ENCODE measurements at places on chromosomes 7 and 10.

- no peak for DNase-seq
These were observed 1412.4 kb upstream of the CELF2 start for GRCh38 chr10:9605231-9605630.

DNA sequence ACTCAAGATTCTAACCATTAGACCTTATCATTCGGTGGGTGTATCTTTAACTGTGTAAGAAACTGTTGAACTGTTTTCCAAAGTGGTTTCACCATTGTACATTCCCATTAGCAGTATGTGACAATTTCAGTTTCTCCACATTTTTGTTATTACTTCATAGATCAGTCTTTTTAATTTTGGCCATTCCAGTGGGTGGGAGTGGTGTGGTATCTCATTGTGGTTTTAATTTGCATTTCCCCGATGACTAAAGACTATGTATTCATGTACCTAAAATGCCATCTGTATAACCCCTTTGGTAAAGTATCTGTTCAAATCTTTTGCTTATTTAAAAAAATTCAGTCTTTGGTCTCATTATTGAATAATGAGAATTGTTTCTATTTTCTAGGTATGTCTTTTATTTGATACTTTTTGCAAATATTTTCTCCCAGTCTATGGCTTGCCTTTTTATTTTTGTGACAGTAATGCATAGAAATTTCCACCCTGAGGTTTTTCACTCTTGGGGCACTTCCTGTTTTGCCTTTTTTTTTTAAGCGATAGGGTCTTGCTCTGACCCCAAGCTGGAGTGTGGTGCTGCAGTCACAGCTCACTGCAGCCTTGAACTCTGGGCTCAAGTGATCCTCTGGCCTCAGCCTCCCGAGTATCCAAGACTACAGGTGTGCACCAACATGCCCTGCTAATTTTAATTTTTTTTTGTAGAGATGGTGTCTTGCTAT lies 141.1 kb upstream of the ITGB1 start:
- no peak for DNase-seq

- DNase-seq = no peak
These were observed 9.4 kb downstream of the HHEX start for GRCh38 chr10:92699193-92699517.

DNA sequence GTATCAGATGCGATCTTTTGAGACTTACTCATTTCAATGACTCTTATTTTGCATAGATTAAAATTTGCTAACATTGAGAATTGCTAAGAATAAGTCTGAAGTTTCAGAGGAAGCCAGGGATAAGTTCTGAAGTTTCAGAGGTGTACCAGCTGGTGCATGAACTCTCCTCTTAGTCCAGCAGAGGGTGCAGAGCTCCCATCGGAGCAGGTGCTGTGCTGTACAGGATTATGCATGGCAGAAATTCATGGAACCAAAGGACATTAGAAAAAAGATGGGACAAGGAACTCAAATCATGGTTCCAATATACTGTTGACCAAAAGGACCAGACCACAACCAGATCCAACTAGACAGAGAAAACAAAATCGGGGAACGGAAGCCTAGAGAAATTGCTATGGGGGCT lies 41.9 kb downstream of the MGAM2 start:
- DNase-seq = no peak

- DNase-seq = no peak
These were observed 133.7 kb upstream of the SEMA3E start for GRCh38 chr7:83782628-83783027.

- no peak for DNase-seq
These were observed 30.0 kb downstream of the ELFN1 start for GRCh38 chr7:1700086-1700485.

- DNase-seq = no peak
These were observed 51.9 kb upstream of the PTN start for GRCh38 chr7:137395420-137395819.

GRCh38 chr10:73937333-73938043 lies 26.6 kb downstream of the PLAU start:
- DNase-seq = no peak

- no peak for DNase-seq
These were observed 252.7 kb upstream of the SHH start for GRCh38 chr7:156064971-156065386.

GRCh38 chr7:103065667-103066066 lies 8.9 kb downstream of the FBXL13 start:
- DNase-seq = no peak

DNA sequence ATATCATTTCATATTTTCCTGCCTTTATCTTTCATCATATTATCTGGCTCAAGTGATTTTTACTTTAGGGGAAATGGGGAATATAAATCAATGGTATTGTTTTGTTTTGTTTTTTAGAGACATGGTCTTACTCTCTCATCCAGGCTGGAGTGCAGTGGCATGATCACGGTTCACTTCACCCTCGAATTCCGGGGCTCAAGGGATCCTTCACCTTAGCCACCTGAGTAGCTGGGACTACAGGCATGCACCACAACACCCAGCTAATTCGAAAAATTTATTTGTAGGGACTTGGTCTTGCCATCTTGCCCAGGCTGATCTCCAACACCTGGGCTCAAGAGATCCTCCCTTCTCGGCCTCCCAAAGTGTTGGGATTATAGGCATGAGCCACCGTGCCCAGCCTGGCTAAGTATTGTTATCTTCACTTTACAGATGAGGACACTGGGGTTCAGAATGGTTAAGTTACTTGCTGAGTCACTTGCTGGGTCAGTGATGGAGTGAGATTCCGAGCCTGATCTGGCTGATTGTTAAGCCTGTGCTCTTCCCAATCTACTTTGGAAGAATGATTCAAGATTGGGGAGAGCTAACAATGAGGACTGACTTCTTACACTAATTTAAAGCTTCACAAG lies 3.7 kb upstream of the SLC16A9 start:
- DNase-seq = no peak

- no peak for DNase-seq
These were observed 81.9 kb upstream of the INSIG1 start for GRCh38 chr7:155215576-155216325.

DNA sequence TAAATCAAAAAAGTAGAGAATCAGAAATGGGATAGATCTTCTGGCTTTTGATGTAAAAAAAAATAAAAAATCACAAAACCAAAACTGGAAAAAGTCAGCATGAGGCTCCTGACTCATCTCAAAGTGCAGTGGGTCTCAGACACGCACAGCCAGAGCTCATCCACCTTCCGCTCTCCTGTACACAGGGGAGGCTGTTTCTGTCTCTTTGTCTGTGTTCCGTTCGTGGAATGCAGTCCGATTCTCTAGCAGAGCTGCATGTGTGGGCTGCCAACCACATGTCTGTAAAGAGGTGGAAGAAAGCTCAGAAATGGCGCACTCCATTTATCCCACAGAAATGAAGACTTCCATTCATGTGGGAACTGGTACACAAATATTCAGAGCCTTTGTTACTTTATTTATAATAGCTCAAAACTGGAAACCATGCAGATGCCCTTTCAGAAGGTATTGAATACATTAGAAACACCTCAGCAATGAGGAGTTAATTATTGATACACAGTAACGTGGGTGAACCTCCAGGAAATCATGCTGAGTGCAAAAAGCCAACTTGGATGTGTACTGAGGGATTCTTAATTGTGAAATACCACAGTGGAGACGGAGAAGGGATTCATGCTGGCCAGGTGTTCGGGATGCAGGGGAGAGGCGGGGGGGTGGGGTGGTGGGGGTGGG lies 123.3 kb downstream of the TRRAP start:
- no peak for DNase-seq

- DNase-seq = no peak
These were observed 97.5 kb downstream of the CXCL12 start for GRCh38 chr10:44287408-44287807.
